Activated T-helper 1 cell treated with anti-CD3 and anti-CD28 coated beads, Interleukin-12 subunit alpha, Interleukin-12 subunit beta, Interleukin-2, Interleukin-4 antibody, amounts not matched to agents 30 ng/mL and 10 ng/mL and 1 ng/mL, durations not matched to agents 14 hours and 24 hours and 36 hours (primary cell): ENCODE measurements at places on chromosomes 12 and 14. TPM values are rescaled to one million over a fixed set of nuclear protein-coding genes. Genes with fewer than 3 reads are reported as not detected.

EGLN3 gene
- total RNA-seq = 8.7 and 11.2 TPM in 2 replicates

CD4 gene
- 311 TPM in 2 replicates for total RNA-seq

KRT74 gene
- total RNA-seq = not detected in 2 replicates

KLRC1 gene
- total RNA-seq = 0.12 and 0.18 TPM in 2 replicates

KRT78 gene
- total RNA-seq = not detected in 2 replicates

LTBP2 gene
- 0.05 and 0.24 TPM in 2 replicates for total RNA-seq

PRDM4 gene
- total RNA-seq = 28.1 and 30.2 TPM in 2 replicates

INHBE gene
- 0.22 and 0.41 TPM in 2 replicates for total RNA-seq

SLC5A8 gene
- total RNA-seq = not detected in 2 replicates

NABP2 gene
- total RNA-seq = 97.5 and 102 TPM in 2 replicates

PDZRN4 gene
- not detected in 2 replicates for total RNA-seq

SDR9C7 gene
- not detected in 2 replicates for total RNA-seq

OR10G2 gene
- 0.24 TPM in 1 of 2 replicates, not detected in the other for total RNA-seq

RDH5 gene
- total RNA-seq = 4.2 and 6.7 TPM in 2 replicates

SPX gene
- 0.49 and 1.0 TPM in 2 replicates for total RNA-seq

STON2 gene
- total RNA-seq = 0.44 and 0.47 TPM in 2 replicates

CCDC198 gene
- not detected in 2 replicates for total RNA-seq

RNF34 gene
- 80.6 and 83.7 TPM in 2 replicates for total RNA-seq
